ENCODE measurements at places on chromosomes 13 and 19.

- DNase-seq, result peak; percentile 57
Measured at GRCh38 chr13:44249431-44249836, 124.2 kb upstream of the SERP2 start.

GRCh38 chr13:25494698-25495411 is 123.1 kb downstream of the ATP8A2 start:
- DNase-seq, result no peak

GRCh38 chr13:26071691-26072090 is 19.9 kb upstream of the SHISA2 start:
- DNase-seq, result no peak

- DNase-seq, result no peak
Measured at GRCh38 chr19:32878988-32879387, 9.4 kb upstream of the SLC7A9 start.

GRCh38 chr13:98486412-98486811 is 90.5 kb downstream of the STK24 start:
- DNase-seq, result no peak

- DNase-seq, result peak; percentile 7
Measured at GRCh38 chr19:40141551-40141950, 49.7 kb upstream of the MAP3K10 start.

- no peak for DNase-seq
Measured at GRCh38 chr19:10105509-10106099, 558 bp upstream of the PPAN start.

DNA sequence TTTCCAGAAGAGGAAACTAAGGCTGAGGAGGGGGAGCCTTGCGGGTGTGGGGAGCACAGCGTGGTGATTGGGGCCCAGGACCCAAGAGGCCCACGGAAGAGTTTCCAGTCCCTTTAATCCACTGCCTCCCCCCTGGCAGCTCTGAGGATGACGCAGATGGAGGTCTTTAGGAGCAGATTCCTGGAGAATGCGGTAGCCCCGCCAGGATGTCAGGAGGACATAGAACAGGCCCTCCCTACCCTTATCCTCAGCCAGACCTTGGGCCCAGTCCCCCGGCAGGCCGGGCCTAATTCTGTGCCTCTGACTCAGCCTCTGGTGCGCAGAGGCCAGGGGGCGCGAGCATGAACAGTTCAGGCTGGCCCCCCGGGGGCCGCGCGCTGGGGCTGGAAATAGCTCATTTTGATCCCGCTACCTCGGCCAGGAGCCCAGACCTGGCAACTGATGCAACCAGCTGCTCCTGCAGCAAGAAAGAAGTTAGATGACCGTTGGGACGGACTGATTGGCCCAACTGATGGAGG is 461 bp upstream of the HSPB6 start:
- DNase-seq, result peak; percentile 90

DNA sequence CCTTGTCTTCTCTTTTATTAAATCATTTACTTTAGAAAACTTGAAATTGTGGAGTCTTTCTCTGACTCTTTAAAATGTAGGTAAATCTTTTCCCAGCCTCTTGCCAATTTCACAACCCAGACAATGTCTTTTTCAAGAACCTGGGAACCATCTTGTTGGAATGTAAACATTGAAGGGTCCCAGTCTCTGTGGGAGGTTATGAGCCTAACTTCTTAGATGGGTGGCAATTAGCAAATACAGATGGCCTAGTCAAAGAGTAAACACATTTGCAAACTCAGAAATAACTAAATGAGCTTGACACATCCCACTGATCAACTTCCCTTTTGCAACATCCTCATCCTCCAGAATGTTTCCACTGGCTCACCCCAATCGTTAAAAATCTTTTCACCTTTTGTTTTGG is 721.0 kb downstream of the PCDH9 start:
- DNase-seq, result peak; percentile 87

DNA sequence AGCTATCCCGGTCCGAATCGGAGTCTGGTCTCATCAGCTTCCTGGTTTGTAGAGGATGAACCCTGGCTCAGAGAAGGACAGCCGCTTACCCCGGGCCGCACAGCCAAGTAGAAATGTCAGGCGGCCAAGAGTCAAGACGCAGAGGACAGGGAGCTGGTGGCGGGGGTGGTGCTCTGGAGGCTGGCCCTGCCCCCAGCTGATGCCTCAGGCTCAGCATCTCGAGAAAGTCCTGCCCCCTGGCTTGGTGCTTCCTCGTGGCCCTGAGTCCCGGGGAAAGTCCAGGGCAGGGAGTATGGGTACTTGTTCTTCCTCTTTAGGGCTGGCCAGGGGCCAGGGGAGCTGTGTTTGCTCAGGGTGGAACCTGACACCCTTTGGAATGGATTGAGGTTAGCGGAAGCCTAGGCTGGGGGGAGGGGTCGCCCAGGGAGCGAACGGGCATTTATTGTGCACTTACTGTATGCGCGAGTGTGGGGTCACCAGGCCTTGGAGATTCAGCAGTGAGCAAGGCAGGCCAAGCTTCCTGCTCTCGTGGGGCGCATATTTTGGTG is 2.2 kb downstream of the TJP3 start:
- peak; percentile 90 for DNase-seq

DNA sequence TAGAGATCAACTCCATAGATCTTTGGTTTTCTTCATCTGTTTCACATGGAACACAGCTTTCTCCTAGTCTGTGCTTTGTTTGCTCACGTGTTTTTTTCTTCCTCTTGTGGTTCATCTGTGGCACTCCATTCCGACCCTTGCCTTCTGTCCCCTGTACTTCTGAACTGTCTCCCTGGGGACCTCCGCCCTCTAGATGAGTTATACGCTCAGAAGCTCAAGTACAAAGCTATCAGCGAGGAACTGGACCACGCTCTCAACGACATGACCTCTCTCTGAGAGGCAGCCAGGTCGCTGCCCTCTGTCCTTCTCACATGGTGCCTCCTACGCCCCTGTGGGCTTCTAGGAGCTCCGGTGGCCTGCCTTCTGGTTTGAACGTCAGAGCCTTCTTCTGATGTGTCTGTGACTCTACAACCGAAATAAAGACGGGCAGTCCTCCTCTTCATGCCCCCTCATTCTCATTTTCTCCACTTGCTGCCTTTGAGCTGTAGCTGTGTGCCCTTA is 16.6 kb upstream of the RAB8A start:
- DNase-seq, result no peak

DNA sequence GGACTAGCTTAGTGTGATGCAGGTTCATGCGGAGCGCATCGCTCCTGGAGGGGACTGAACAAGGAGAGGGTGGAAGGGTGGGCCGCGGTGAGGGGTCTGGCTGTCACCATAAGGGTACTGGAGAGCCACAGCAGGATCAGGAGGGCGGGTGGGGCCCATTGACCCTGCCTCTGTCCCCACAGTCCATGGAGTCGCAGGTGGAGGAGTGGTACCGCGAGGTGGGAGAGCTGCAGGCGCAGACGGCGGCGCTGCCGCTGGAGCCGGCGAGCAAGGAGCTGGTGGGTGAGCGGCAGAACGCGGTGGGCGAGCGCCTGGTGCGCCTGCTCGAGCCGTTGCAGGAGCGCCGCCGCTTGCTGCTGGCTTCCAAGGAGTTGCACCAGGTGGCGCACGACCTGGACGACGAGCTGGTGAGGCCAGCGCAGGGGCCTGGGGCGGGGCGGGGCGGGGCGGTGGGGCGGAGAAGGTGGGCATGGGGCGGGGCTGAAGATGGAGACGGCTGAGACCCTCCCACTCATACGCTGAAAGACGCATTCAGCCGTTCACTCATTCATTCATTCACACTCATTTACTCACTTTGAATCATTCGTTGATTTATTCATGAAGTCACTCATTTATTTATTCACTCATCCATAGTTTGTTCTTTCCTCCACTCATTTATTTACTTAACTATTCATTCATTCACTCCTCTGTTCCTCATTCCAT is 27.5 kb upstream of the SHKBP1 start:
- DNase-seq, result peak; percentile 88

GRCh38 chr19:47619763-47620162 is 10.8 kb downstream of the BICRA start:
- DNase-seq, result no peak
